ENCODE measurements at places on chromosomes 1 and 21.

GRCh38 chr21:26715878-26716506, 129.2 kb downstream of the ADAMTS1 start:
- no peak for DNase-seq

DNA sequence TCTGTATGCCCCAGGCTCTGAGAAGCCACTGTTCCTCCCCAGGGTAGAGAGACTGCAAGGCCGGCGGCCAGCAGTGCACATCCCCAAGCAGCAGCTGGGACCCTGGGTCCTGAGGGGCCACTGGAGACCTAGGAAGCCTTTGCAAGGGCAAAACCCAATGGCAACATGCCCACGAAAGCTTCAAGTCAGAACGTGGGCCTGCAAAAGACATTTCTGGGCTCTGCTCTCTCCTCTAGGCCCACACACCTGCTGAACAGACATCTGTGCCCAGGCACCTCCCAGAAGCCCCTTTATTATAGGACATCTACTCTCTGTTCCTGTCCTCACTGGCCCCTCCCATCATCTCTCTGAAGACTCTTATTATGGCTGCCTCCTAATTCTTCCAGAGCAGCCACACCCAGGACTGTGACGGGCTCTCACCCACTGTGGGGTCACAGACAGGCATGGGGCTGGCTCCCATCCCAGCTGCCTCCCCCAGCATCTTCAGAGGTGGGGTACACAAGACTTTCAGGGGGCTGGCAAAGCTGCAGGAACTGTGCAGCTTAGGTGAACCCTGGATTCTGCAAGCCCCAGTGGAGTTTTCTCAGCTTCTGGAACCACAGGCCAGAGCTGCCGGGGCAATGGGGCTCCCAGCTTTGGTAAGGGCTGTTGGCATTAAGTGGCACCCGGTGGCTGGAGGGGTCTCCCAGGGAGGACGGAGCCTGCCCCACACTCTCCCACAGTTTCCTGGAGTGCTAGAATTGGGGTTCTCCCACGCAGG, 12.6 kb downstream of the TRIM11 start:
- no peak for DNase-seq

DNA sequence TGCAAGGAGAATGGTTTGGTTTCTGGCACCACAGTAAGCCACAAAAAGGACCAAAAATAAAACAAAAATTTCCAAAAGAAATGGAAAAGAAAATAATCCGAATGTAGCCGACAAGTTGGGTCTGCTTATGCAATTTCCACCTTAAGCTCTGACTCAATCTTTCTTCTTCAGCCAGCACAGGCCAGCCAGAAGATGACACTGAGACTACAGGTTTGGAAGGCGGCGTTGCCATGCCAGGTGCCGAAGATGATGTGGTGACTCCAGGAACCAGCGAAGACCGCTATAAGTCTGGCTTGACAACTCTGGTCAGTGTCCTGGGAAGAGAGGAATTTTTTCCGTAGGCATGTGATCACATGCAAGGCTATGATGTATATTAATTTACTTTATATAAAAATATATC, 23.4 kb downstream of the PDPN start:
- DNase-seq = no peak

- no peak for DNase-seq
Observed at GRCh38 chr1:54871275-54872035, 15.5 kb downstream of the DHCR24 start.

DNA sequence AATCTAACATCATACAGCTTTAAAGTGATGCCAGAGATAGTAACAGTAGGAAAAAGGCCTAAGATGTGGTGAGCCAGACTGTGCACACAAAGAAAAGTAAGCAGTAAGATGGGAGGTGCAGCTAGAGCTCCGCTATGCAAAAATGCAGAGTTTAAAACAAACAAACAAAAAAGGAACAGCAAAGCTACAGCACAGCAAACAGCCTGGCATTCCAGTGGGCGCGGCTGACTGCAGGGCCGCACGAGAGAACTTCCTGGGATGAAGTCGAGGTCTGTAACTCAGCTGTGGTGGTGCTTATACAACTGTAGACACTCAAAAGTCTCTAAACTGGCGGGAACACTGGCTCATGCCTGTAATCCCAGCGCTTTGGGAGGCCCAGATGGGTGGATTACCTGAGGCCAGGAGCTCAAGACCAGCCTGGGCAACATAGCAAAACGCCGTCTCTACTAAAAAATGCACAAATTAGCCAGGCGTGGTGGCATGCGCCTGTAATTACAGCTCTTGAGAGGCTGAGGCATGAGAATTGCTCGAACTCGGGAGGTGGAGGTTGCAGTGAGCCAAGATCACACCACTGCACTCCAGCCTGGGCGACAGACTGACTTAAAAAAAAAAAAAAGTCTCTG, 30.1 kb downstream of the PRDM15 start:
- DNase-seq = no peak

DNA sequence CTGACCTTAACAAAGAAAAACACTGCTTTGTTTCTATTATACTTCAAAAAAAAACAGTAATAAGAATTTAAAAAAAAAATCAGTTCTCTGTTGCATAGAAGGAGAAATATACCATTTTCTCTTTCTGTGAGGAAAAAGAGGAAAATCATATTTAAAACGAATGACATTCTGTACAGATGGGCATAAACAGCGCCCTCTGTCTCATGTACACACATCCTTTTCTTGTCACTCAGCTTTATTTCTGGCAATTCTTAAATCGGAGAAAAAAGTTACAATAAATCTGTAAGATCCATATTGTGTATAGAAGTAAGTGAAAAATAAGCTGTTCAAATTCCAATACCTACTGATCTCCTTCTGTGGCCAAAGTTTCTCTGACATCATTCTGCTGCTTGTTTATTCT, 245.4 kb downstream of the SMYD3 start:
- no peak for DNase-seq

GRCh38 chr1:17200246-17200645, 4.7 kb upstream of the PADI1 start:
- no peak for DNase-seq

DNA sequence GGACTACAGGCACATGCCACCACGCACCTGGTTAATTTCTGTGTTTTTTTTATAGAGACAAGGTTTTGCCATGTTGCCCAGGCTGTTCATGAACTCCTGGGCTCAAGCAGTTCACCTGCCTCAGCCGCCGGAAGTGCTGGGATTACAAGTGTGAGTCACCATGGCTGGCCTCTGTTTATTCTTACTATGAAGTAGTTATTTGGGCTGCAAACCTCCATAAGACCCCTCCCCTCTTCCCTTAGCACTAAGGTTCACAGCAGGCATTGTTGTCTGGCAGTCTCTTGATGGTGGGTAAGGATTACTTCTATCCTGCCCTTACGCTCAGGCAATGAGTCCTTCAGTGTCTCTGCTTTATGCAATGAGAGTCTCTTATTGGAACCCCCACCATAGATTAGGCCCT, 51.8 kb downstream of the ANGPTL1 start:
- DNase-seq = no peak

GRCh38 chr1:34532113-34532512, 222.7 kb upstream of the GJB5 start:
- no peak for DNase-seq

- no peak for DNase-seq
Observed at GRCh38 chr1:28506907-28507246, 1.0 kb downstream of the RCC1 start.

DNA sequence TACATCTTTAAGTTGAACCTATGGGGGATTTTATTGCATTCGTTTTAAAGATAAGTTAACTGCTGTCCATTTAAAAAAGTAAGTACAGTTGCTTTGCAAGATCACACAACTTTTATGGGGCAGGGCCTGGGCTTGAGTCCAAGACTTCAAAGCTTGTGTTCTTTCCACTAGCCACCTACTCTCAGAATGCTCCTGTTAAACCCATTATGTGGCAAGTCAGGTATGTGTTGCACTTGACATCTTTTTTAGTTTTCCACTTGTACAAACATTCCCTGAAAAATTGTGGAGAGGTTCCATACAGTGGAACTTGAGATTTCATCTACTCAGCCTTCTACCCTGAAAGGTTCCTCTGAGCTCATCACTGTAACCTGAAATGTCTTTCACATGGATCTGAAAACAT, 235.5 kb upstream of the SGIP1 start:
- no peak for DNase-seq

- DNase-seq = no peak
Observed at GRCh38 chr1:181417915-181418314, 65.4 kb upstream of the CACNA1E start.

GRCh38 chr21:31236528-31236927, 107.5 kb downstream of the TIAM1 start:
- DNase-seq = no peak

DNA sequence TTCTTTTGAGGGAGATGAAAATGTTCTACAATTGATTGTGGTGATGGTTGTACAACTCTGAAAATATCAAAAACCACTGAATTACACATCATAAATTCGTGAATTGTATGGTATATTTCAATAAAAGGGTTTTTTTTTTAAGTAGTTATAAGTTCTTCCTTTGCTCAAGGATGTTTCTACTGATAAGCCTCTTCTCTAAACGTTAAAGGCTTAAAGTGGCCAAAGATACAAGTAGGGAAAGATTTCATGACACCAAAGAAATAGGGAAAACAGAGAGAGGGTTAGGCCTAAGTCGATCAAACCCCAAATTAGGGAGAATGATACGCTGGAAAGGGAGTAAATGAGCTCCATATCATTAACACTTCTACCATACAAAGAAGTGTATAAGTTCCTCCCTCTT, 4.1 kb downstream of the KDM5B start:
- no peak for DNase-seq

DNA sequence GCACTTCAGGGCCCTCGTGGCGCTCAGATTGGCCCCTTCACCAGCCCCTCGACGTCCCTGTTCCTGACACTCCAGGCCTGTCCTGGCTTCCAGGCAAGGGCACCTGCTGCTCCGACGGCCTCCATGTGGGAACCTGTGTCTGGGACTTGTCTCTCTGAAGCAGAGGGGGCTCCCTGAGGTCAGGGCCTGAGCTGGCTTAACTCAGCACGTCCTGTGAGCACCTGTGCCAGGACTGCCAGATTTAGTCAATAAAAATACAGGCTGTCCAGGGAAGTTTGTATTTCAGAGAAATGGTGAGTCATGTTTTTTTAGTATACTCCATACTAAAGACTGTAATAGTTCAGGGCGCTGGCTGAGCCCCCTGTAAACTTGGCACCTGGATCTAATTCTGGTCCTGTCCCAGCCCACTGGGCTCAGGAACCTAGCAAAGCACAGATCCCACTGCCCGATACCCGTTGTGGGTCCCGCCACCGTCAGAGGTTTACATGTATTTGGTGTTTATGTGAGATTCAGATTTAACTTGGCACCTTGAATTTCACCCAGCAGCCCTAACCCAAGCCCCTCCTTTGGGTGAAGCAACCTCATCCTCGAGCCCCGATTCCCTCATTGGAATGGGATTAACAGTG, 109.9 kb upstream of the IFFO2 start:
- DNase-seq = no peak

DNA sequence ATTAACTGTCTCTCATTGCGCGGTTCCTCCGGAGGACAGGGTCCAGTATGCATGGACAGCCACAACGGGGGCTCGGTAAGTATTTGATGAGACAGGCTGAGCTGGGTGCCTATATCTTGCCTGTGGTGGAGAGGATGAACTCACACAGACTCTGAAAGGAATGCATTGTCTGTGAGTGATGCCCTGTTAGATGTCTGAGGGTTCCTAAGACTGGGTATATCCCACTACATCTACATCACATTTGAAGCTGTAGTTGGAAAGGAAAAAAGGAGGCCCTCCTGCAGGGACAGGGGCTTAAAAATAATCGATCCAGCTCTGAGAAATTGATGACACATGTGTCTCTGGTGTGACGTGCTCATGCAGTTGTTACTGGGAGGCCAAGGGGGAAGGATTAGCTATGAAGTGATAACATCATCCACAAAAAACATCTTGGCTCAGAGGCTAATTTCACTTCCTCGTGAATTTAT, 1.9 kb downstream of the ADARB1 start:
- no peak for DNase-seq

GRCh38 chr21:15354516-15354915, 289.7 kb upstream of the NRIP1 start:
- no peak for DNase-seq

GRCh38 chr1:228842094-228842775, 107.0 kb downstream of the RHOU start:
- DNase-seq = no peak

DNA sequence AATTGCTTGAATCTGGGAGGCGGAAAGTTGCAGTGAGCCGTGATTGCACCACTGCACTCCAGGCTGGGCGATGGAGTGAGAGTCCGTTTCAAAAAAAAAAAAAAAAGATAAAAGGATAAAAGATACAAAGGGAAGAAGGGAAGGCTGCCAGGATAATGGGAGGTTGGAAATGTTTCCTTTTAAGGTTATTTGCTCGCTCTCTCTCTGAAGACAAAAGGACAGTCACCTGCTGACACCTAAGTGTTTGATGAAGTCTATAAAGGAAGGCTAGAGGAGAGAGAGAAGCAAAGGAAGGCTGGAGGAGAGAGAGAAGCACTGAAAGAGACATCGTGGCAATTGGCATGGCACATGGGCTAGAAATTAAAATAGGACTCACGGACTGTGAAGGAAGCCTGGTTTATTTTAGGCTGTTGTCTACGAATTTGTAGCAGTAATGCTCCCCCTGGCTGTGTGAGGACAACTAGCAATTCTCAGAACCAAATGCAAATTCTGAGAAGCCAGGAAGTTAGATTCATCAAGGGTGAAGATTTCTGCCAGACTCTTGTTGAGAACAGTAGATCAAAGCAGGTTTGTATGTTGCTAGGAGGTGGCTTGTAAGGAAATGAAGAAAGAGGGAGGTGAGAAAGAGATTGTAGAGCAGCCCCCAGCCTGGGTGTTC, 154.2 kb downstream of the ZP4 start:
- no peak for DNase-seq

GRCh38 chr1:33305816-33306652, 14.9 kb downstream of the A3GALT2 start:
- DNase-seq = no peak

DNA sequence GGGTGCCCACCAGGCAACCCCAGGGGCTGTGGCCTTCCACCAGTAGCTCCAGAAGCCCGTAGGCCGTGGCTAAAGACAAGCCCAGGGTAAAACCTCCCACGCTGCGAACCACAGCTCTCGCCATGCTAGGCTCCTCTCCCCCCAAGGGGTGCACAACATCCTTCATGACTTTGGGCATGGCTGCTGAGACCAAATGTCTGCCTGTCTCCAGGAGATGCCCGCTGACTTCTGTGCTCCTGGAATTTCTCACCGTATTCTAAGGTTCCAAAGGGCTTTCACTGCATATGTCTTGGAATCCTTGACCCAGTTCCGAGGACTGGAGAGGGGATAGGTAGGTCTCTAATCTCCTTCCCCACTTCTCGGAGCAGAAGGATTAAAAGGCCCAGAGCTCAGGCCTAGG, at the start of the genes DCST1 and DCST2:
Gene DCST1, plus strand, starts transcription at position 301 of the 400 bp plus-strand sequence. CDS start 213 bp downstream, outside the sequence.
Gene DCST2, minus strand, starts transcription at position 258 of the 400 bp plus-strand sequence. Its CDS starts 80 bp downstream, at position 178.
- DNase-seq = no peak

DNA sequence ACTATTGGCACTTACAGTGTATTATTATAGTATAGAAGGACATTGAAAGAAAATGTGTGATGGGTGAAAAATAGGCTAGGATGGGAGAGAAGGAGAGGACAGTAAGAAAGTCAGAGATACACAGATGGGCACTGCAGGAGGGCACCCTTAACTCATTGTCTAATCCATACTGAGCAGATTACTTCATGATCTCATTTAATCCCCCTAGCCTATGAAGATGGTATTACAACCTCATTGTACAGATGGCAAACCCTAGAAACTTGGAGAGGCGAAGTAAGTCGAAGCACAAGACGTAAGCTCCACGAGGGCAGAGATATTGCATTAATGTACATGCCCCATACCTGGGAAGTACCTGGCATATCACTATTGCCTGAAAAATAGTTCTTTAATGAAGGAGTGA, 346.9 kb upstream of the DAB1 start:
- DNase-seq = no peak

Measured in stimulated activated CD4-positive, alpha-beta T cell treated with anti-CD3 and anti-CD28 coated beads, Interleukin-4, amount 100 ng/mL, for 1 hour (primary cell).